ENCODE measurements at places on chromosomes 6 and 20.
A peak's percentile ranks its signal among the peaks of the same experiment; 100 is the strongest.

DNA sequence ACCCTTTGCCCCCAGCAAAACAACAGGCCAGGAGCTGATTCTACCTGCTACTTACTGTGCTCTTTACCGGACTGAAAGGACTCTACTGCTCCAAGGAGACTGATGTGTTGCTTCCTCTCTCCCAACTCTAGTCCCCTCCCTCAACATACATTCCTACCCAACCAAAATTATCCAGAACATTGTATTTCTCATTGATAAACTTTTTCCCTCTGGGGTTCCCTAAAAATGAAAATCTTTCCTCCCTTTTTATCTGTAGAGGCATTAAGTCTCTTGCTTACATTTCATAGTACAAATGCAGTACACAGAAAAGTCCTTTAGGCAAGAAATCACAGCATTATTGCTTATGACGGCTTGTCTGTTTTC lies 940 bp upstream of the HS3ST5 start:
- DNase-seq = no peak

- DNase-seq = no peak
Measured at GRCh38 chr20:34831936-34832335, 6.5 kb upstream of the NCOA6 start.

DNA sequence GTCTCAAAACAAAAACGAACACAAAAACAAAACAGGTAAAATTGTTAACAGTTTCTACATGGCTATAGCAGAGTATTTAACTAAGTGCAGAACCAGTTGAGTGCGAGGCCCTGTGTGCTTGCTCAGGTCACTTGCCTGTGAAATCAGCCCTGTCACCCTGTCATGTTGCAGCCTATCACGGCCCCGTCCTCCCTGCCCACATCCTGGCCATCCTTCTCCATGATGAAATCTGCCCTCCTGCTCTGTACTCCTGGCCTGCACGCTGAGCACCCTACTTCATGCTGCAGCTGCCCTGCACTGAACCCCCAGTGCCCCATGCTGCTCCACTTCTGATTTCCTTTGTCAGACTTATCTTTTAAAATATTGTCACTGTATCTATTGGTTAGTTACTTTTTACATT lies 62.4 kb downstream of the DTD1 start:
- DNase-seq = no peak

GRCh38 chr6:135680964-135681913 lies 170.3 kb upstream of the PDE7B start:
- DNase-seq = no peak

GRCh38 chr6:122307577-122307976 lies 91.9 kb upstream of the HSF2 start:
- DNase-seq = no peak

DNA sequence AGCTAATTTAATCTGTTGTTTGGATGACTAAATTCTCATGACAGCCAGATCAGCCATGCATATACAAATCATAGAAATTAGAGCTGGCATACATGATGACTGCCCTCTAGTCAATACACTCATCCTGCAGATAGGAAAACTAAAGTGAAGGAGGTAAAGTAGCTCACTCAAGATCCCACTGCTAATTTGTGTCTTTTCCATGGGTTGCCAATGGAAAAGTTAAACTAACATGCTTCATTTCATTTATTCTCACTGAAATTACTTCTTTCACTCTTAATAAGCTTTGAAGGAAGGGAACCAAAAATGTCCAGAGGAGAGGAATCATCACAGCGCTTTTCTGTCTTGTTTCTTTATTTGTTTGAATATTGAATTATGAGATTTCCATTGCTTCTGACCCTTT lies 308.2 kb downstream of the GJA1 start:
- DNase-seq = no peak

DNA sequence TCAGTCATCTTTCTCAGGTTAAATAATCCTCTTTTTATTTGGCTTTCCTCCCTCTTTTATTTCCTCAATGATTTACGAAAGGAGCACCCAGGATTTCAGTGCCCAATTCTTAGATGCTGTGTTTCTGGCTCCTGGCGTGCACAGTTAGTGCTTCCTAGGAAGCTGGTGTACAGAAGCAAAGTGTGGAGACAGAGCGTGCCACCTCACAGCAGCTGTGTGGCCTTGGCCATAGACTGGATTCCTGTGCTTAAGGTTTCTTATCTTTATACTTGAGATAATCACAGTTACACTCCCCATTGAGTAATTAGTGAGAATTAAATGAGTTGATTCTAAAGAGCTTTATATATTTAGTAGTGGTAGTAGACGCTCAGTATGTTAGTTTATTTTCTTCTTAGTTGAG lies 39.7 kb upstream of the GJA1 start:
- no peak for DNase-seq

- no peak for DNase-seq
Measured at GRCh38 chr6:16154904-16155303, 26.0 kb downstream of the MYLIP start.

- no peak for DNase-seq
Measured at GRCh38 chr6:148273962-148274752, 68.5 kb upstream of the SASH1 start.

- no peak for DNase-seq
Measured at GRCh38 chr6:167399599-167399998, 74.7 kb downstream of the TTLL2 start.

- DNase-seq = no peak
Measured at GRCh38 chr6:53377289-53377688, 28.5 kb upstream of the ELOVL5 start.

- no peak for DNase-seq
Measured at GRCh38 chr20:35699957-35700624, 886 bp downstream of the ROMO1 start.

GRCh38 chr20:58268421-58268821 lies 40.0 kb upstream of the ANKRD60 start:
- DNase-seq = no peak

DNA sequence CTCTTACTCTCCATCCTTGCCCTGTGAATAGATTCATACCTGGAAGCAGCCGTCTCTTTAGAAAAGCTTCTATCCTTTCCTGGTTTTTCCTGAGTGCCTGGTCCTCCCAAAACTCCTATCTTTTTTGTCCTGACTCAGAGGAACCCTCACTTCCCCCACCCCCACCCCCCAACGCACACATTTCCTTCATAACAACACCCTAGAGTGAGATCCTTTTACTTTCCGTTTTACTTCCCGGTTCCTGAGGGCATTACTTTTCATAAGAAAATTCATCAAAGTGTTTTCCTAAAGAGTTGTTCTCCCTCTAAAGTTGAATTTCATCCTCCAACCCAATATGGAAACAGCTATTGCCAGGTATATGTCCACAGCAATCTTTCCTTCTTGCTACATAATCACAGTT lies 327.0 kb downstream of the NRN1 start:
- no peak for DNase-seq

DNA sequence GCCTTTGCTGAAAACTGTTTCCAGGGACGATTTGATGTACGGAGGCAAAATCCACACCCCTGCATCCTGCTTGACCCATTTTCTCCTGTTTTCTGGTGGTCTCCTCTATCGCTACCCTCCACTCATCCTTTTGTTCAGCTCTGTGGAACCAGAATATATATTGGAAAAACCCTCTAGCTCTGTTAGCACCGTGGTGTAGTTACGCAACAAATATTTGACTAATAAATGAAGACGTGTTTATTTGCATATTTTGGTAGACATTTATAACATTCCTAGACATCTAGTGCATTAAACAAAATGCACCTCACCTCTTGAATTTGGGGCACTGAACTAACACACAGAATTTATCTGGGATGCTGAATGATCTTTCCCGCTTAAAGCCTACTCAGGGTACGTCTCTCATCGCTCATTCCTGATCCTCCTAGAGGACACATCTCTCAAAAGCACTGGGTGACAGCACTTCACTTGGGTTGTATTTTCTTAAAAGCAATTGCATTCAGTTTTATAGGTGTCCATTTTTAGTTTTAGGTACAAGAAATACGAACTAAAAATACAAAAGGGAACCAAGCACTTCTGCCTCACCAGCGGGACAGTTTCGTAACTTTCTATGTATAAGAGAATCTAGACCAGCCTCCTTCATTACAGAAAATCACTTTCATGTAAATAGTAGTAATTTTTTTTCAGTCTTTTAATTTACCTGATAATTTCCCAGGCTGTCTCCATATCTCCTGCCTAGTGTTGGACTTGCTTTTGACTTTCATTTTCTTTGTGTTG lies 59.2 kb downstream of the SNRNP48 start:
- no peak for DNase-seq

GRCh38 chr6:157761331-157761921 lies 61.6 kb upstream of the SNX9 start:
- no peak for DNase-seq

GRCh38 chr6:15493437-15494168 lies 169.2 kb downstream of the DTNBP1 start:
- no peak for DNase-seq

DNA sequence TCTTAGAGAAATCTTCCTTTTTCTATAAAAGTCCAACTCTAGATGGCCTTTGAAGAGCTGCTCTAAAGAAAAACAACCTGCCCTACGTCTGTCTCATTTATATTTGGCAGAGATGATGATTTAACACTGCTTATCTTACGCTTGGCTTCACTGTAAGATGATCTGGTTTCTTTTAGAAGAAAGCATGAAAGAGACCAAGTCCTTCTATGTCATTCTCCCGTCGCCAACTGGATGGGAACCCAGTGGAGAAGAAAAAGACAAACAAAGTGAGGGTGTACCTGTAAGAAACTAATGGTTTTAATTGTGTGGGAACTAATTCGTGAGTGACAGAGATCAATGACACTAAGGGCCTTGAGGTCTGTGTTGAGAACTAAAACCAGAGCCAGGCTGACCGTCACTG lies 92.8 kb downstream of the MBOAT1 start:
- DNase-seq = no peak

GRCh38 chr6:25960734-25961133 lies 1.9 kb upstream of the TRIM38 start:
- DNase-seq = no peak

DNA sequence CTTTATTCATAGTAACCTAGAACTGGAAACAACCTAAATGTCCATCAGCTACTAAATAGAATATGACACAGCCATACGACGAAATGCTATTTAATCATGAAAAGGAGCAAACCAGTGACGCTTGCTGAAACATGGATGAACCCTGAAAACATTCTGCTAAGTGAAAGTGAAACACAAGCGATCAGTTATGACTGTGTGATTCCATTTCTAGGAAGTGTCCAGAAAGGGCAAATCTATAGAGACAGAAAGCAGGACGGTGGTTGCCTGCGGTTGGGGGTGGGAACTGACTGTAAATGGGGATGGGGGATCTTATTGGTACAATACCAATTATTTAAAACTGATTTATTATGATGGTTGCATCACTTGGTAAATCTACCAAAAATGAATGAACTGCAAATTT lies 126.8 kb downstream of the IPCEF1 start:
- DNase-seq = no peak

DNA sequence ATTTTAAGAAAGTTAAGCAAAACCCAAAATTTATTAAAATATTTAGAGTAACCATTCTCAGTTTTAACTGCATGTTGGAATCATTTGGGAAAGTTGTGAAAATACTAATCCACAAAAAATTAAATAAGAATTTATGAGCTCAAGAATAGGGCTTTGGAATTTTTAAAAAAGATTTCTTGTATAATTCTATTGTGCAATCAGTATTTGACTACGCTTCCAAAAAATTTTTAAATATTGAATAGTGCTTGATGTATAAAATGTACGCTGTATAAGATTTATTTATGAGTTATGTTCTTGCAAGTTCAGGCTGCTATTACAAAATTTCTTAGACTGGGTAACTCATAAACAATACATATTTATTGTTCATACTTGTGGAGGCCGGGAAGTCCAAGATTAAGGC lies 571.7 kb downstream of the MMUT start:
- DNase-seq = no peak

- peak; percentile 27 for DNase-seq
Measured at GRCh38 chr20:38270869-38271605, 10.5 kb upstream of the KIAA1755 start.
